Suprapubic skin (tissue), 4 donors: ENCODE measurements at places on chromosomes 6 and 20.

GRCh38 chr6:21750575-21750974, 157.0 kb downstream of the SOX4 start:
- no peak overlapping the region for H3K4me3 ChIP-seq
- no peak for DNase-seq
- no peak overlapping the region for H3K27ac ChIP-seq
- H3K4me1 ChIP-seq = no peaks in the 10 kb centered on the region
- H3K27me3 ChIP-seq = no peaks in the 10 kb centered on the region

DNA sequence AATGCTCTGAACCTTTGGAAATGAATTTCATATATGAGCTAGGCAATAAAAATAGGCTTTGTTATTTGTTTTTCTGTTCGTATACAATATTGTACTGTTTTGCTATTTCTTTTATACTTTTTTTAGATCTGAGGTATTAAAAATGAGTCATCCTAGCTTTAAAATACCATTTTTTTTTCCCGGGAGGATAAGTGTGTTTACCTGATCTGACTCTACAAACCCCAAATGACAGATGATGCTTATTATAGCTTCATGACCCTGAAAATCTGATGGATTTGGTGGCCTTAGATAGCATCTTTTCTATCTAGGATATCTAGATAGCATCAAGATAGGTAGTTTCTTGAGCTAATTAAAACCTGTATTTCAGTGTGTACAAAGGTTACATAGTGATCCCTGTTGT, 206.4 kb downstream of the DTNBP1 start:
- peaks cover 43% of the 10 kb centered on the region for H3K4me1 ChIP-seq
- no peaks in the 10 kb centered on the region for H3K36me3 ChIP-seq
- H3K27me3 ChIP-seq = no peaks in the 10 kb centered on the region

DNA sequence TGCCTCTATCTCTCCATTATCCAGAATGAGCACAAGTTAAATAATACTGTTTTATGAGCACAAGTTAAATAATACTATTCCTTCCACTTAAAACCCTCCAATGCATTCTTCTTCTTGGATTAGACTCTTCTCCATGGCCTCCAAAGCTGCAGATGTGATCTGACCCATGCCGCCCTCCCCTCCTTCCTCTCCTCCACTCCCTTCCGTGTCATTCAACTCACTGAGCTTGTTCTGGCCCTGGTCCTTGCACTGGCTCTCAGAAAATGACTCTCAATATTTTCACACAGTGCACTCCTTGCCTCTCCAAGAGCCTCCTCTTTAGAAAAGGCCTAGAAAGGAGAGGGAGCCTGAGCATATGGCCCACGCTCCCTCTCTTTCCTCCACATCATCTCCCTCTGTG, 125.0 kb upstream of the CD93 start:
- peaks cover 7% of the 10 kb centered on the region for H3K4me1 ChIP-seq
- no peak for DNase-seq
- H3K36me3 ChIP-seq = no peaks in the 10 kb centered on the region
- H3K4me3 ChIP-seq = no peak overlapping the region

- no peak overlapping the region for H3K4me3 ChIP-seq
- no peak for DNase-seq
- no peaks in the 10 kb centered on the region for H3K27me3 ChIP-seq
- H3K4me1 ChIP-seq = peaks cover 29% of the 10 kb centered on the region
These were observed 8.8 kb downstream of the RANBP9 start for GRCh38 chr6:13702809-13703302.

DNA sequence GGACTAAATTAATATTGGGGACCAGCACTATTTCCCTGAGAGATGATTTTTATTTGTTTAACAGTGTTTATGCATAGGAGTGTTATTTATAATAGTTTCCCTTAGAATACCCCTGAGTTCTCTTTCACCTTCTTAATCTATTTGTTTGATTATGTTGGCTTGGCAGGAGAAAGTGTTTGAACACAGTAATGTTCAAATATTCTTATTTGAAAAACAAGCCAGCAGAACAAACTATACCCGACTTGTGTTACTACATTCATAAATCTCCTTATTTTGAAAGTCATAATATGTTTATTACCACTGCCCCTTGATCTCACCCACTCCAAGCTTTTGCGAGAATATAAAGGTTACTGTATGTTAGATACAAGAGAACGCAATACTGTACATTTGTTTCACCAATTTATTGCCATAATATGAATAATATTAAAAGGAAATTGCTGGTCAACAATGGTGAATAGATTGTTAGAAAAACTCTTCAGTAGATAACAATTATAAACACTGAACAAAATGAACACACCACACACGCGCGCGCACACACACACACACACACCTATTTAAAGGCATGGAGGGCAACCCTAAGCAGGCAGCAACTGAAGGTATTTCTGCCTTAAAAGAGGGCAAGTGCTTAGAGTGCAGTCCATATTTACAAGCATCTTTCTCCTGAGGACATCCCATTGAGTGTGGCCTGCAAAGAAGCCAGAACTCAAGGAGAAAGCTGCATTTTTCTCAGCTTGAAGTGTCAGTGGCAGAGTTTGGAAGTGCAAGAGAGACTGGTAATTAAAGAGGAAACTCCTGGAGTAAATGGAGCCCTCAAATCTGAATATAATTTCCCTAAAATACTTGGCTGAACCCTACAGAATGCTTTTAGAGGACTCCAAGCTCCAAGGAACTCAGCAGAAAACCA, 279.4 kb upstream of the MAN1A1 start:
- no peak overlapping the region for H3K27ac ChIP-seq
- no peaks in the 10 kb centered on the region for H3K36me3 ChIP-seq
- no peaks in the 10 kb centered on the region for H3K27me3 ChIP-seq
- no peaks in the 10 kb centered on the region for H3K4me1 ChIP-seq

DNA sequence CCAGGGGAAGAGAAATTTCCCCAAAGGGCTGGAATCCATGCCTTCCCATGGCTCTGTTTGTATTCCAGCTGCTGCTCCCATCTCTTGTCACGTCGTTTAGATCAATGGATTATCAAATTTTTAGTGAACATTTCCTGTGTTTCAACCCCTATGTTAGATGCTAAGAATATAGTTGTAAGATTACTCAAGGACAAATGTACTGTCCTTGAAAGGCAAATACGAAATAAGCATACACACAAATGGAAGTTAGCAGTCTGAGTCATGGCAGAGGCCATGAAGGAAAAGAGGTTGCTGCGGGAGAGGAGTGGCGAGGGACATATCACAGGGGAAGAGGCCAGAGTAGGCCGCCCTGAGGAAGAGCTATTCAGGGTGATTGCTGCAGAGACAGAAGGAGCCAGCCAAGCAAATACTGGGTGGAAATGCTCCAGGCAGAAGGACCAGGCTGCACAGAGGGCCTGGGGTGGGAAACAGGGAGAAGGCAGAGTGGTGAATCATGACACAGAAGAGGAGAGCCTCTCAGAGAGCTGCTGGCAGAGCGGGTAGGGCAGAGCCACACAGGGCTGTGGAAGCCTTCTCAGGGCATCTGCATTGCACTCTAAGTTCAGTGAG, 219.2 kb upstream of the LRFN2 start:
- H3K27me3 ChIP-seq = no peaks in the 10 kb centered on the region
- no peak overlapping the region for H3K4me3 ChIP-seq
- no peaks in the 10 kb centered on the region for H3K36me3 ChIP-seq
- DNase-seq = no peak
- H3K4me1 ChIP-seq = no peaks in the 10 kb centered on the region

DNA sequence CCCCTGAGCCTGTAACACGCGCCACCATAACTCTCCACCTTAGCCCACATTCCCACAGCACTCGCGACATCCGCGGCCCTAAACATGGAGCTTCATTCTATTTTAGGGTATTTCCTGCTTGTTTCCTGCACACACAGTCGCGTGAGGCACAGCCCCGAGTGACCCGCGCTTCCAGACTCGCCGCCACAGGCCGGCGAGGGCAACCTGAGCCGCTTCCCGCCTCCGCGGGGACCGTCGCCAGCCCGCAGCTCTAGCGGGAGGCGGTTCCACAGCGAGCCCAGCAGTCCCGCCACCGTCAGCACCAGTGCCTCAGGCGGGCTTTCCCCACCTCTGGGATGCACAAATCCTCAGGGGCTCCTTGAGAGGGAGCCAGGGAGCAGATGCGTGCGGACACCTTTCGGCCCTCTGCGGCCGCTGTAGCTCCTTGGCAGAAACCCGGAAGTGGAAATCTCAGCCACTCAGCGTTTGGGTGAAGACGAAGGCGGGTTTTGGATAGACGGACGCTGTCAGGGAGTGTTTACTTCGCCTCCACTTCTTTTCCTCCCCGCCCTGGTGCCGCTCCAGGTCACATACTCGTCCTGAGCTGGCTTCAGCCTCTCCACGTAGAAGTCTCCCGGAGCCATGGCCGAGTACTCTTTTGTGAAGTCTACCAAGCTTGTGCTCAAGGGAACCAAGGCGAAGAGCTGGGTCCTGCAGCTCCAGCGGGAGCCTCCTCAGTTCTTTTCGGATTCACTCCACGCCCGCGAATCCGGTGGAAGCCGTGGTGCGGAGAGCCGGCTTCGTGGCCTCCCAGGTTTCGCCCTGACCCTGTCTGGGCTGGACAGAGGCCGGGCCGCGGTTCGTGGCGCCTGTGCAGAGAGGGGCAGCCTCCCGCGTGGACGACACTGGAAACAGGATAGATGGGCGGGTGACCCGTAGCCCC, 2177.4 kb upstream of the DEFB115 start:
- no peaks in the 10 kb centered on the region for H3K4me1 ChIP-seq
- no peak for DNase-seq
- H3K36me3 ChIP-seq = no peaks in the 10 kb centered on the region
- peaks cover 3% of the 10 kb centered on the region for H3K27me3 ChIP-seq
- H3K27ac ChIP-seq = peak overlapping the region; percentile 75
- H3K4me3 ChIP-seq = peak overlapping the region; percentile 56

- H3K4me3 ChIP-seq = peak overlapping the region; percentile 66
- H3K36me3 ChIP-seq = no peaks in the 10 kb centered on the region
- no peaks in the 10 kb centered on the region for H3K27me3 ChIP-seq
- peak overlapping the region; percentile 30 for H3K27ac ChIP-seq
These were observed 1.7 kb downstream of the TRERF1 start for GRCh38 chr6:42449917-42450476.

DNA sequence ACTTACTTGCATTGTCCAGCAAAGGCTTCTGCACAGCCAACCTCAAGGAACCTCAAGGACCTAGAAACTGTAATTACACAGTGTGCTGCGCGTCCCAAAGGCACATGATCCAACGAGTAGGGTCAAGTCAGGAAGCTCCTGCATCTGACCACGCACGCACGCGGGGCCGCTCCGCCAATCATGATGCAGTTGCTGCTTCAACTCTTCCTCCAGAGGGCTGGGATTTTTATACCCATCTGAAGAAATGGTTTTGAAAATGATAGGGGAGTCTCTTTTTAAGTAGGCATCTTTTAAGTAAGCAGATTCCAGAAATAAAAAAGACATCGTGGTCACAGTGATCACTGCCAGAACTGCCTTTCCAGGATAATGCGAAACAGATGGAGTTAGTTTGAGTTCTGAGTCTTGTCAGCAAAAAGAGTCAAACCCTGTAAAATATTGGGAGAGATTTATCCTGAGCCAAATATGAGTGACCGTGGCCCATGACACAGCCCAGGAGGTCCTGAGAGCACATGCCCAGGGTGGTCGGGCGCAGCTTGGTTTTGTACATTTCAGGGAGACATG, 34.0 kb downstream of the KIF25 start:
- no peak for DNase-seq
- peak overlapping the region; percentile 46 for H3K27ac ChIP-seq

- DNase-seq = no peak
- H3K4me1 ChIP-seq = peaks cover 14% of the 10 kb centered on the region
- no peaks in the 10 kb centered on the region for H3K27me3 ChIP-seq
- H3K36me3 ChIP-seq = no peaks in the 10 kb centered on the region
- H3K27ac ChIP-seq = no peak overlapping the region
These were observed 31.4 kb upstream of the TASP1 start for GRCh38 chr20:13670160-13670559.

DNA sequence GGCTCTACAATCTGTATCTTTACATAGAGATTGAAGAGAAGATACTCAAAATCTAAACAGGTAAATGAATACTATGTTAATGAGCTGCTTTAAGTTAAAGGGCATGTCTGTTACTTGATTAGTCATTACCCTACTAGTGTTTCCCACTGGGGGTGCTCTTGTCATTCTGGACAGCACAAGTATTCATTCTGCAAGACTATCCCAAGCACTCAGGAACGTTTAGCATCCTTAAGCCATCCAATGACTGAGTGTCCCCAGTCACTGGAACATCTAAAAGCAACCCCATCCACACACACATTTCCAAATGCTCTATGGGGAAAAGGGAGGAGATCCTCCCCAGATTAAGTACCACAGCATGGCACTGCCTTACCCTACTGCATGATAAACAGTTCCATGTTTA, 25.7 kb downstream of the EZR start:
- H3K27ac ChIP-seq = no peak overlapping the region
- no peaks in the 10 kb centered on the region for H3K27me3 ChIP-seq
- DNase-seq = no peak
- H3K36me3 ChIP-seq = peaks cover 5% of the 10 kb centered on the region
- peaks cover 24% of the 10 kb centered on the region for H3K4me1 ChIP-seq

DNA sequence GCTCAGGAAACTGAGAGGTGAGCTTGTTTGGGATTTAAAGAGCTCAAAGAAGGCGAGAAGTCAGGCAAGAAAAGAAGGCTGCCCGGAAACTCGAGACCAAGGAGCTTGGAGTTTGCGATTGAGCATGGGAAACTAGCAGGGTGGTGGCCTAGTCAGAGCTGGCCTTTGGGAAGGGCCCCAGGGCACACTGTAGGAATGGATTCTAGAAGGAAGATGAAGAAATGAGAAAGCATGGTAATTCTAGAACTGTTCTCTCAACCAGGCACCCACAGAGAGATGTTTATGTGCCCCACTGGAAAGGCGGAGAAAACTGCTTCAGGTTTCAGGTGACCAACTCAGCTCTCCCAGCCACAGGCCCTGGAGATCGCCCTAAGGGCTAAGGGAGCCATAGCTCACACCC, 126.2 kb downstream of the FOXO3 start:
- H3K4me1 ChIP-seq = peaks cover 34% of the 10 kb centered on the region
- no peak overlapping the region for H3K27ac ChIP-seq
- DNase-seq = no peak
- H3K4me3 ChIP-seq = no peak overlapping the region
- no peaks in the 10 kb centered on the region for H3K27me3 ChIP-seq

- H3K4me3 ChIP-seq = no peak overlapping the region
- no peak overlapping the region for H3K27ac ChIP-seq
- H3K4me1 ChIP-seq = no peaks in the 10 kb centered on the region
- H3K36me3 ChIP-seq = no peaks in the 10 kb centered on the region
- no peak for DNase-seq
- H3K27me3 ChIP-seq = no peaks in the 10 kb centered on the region
These were observed 27.4 kb downstream of the SLC22A16 start for GRCh38 chr6:110448846-110449540.

GRCh38 chr6:115058414-115059211, 715.8 kb upstream of the HS3ST5 start:
- H3K36me3 ChIP-seq = no peaks in the 10 kb centered on the region
- no peak overlapping the region for H3K4me3 ChIP-seq
- no peaks in the 10 kb centered on the region for H3K27me3 ChIP-seq
- H3K4me1 ChIP-seq = no peaks in the 10 kb centered on the region
